ENCODE measurements at places on chromosomes 16 and 17.

GRCh38 chr17:43601280-43602039 is 55.3 kb upstream of the ETV4 start:
- no peak for DNase-seq

DNA sequence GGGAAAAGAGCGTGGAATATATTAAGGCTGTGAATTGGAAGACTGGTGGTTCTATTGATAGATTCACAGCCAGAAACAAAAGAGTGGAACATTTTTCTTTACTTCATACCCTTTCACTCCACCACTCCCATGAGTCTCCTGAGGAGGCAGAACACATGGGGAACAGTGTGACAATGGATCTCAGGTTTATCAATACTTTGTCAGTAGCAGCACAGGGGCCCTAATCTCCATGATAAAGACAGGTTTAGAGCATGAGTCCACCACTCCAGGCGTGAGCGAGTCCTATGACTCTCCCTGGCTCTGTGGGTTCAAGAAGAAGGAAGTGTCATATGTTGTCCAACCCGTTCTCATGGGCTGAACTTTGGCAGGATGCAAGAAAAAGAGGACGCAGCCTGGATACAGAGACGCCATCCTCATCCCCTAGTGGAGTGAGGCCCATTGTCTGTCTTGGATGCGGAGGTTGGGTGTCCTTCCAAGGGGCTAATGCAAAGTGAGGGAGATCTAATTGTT is 361.2 kb downstream of the TMEM114 start:
- DNase-seq: no peak

GRCh38 chr17:79945591-79946255 is 89.9 kb downstream of the TBC1D16 start:
- no peak for DNase-seq

- DNase-seq: no peak
Measured at GRCh38 chr17:73650140-73650539, 5.9 kb upstream of the SDK2 start.

DNA sequence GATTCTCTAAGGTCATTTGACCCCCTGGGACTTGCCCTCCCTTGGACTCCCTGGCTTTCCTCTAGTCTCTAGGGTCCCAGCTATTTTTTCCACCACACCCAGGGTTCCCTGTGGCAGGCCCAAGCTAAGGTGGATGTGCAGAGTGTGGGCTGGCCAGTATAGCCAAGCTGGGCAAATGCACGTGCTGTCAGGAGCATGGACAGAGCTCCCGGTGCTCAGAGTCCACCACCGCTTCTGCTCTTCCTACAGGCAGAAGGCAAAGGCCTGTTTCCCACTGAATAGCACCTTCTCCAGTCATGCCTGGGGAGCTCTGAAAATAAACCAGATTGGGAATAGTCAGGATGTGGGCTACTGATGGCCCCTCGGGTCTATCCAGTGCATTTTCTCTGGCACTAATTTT is 53.3 kb downstream of the GNAO1 start:
- no peak for DNase-seq

DNA sequence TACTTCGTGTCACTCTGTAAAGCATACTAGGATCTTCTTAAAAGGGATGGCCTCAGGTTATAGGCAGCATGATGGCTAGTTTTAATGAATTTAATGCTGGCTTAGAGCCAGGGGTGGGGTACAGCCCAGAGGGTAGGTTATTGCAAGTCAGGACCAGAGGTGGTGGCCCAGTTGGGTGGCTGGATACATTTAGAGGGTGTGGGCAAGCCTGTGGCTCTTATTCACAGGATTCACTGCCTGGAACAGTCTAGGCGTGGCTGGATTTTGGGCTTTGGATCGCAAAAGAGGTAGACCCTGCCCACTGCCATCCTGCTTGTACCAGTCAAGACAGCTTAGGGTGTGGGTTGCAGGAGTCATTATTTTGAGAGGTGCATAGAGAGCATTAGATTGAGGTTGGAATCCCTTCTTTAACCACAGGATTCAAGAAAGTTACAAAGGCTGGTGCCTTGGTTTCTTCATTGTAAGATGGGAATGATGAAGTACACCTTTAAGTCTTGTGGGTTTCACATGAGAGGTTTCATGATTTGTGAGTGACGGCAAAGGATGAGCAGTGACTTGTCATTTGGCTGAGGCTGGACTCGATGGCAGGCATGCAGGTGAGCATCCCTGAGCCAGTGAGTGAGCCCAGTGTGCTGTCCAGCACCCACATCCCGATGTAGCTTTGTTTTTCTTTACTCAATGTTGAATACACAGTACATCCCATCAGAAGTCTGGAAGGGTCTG is 85.2 kb downstream of the KSR1 start:
- DNase-seq: no peak
